ENCODE measurements at places on chromosomes 2 and 18.

DNA sequence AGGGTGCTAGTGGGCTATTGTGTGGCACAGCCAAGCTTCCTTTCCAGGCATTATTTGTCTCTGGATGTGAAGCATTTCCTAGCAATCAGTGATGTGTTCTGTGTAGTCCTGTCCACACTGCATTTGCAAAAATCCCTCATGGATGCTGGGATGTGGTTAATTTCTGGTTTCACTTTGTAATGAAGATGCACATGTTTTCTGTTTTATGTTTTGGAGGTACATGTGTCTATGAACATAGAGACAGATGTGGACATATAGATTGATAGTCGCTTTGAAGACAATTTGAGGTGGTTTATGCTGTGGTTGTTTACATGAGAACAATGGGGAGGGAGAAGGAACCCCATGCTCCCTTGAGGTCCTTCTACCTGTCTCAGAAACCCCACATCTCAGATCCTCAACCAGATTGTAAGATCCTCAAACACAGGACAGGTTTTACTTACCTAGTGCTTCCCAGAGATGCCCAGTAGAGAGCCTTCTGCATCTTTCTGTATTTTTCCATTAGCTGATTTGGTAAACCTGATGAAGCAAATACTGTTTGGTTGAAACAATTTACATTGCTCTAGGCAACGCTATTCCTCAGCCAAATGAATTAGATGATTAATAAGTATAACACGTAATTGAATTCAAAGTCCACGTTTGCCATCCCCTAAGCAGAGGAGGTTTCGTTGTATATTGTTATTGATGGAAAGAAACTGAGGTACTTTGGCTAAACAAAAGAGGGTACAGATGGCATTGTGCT, 204.4 kb downstream of the SPP2 start:
- DNase-seq = no peak

GRCh38 chr2:177187631-177188312, 24.8 kb upstream of the HNRNPA3 start:
- no peak for DNase-seq

GRCh38 chr2:9610781-9611548, 19.8 kb downstream of the YWHAQ start:
- no peak for DNase-seq

- DNase-seq = no peak
Observed at GRCh38 chr2:146874260-146874658, 970.6 kb upstream of the ACVR2A start.

- DNase-seq = no peak
Observed at GRCh38 chr2:159042115-159042850, 73.8 kb downstream of the TANC1 start.

DNA sequence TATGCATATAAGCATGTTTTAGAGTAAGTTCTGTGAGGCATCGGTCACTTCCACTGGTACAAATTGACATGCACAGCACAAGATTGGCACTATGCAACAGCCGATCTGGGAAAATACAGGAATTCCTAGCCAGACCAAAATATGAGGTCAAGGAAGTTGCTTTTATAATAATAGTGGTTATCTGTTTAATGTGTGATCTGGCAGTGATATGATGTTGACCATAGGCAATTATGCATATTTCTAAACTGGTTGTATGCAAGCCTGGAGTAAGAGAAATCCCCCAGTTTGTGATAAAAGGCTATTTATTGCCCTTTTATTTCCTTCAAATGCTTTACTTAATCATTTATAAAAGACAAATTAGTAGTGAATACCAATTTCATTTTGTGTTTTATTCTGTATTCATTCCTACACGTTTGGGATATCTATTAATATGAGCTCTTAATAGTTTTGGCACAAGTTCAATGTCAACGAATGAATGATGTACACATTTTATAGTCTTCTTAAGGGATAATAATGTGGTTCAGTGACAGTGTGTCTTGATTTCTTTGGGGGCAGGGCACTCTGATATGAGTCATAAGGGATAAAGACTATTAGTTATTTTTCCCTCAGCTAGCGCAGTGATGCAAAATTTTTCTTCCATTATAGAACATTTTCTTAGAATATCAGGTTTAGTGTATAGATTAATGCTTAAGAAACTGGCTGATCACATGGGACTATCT, 34.7 kb upstream of the ZEB2 start:
- DNase-seq = no peak

- no peak for DNase-seq
Observed at GRCh38 chr2:168920504-168921157, 19.5 kb downstream of the G6PC2 start.

GRCh38 chr18:48155856-48156255, 225.4 kb upstream of the SMAD2 start:
- no peak for DNase-seq

DNA sequence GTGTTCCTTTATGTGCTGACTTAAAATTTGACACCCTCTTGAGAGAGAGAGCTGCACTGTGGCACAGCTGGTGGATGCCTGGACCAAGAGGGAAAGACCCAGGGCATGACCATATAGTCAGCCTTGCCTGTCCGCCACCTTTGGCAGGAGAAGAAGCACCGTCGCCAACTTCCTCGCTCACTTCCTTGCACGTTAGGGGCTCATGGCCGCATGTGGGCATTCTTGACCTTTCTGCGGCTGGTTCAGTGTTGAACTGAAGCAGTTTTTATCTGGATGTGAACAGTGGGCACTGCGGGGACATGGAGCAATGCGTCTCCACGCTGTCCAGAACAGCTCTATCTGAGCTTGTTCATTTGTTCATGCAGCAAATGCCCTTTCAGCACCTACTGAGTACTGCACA, 66.9 kb downstream of the TRAPPC12 start:
- no peak for DNase-seq

DNA sequence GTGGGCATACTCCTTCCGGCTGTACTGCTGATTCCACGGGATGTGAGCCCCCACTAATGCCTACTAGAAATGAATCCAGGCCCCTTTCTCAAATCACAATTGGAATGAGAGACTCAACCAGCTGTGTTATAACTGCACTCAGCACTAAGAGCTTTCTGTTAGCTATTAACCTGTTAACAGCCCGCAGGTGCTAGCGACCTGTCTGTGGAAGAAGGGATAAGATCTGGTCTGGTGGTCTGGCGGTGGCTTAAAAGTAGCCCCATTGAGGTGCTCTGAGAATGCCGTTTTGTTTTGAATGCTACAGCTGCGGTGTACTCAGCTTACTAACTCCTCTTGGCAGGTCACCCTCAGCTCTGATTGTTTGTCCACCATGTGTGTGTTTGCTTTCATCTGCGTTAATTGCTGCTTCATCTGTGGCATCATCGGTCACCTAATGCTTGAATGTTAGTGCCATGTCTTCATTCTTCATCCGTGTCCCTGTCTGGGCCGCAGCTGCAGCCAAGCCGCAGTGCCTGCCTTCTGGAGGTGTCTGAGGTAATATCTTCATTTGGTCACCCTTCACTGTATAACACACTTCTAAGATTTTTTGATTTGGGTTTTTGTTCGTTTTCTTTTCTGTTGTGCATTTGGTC, 16.3 kb downstream of the RAB12 start:
- DNase-seq = no peak

- DNase-seq = no peak
Observed at GRCh38 chr18:52339891-52340371, at the start of gene DCC. DCC (plus strand) TSS chr18:52340197; CDS start chr18:52340788, 591 bp downstream.

DNA sequence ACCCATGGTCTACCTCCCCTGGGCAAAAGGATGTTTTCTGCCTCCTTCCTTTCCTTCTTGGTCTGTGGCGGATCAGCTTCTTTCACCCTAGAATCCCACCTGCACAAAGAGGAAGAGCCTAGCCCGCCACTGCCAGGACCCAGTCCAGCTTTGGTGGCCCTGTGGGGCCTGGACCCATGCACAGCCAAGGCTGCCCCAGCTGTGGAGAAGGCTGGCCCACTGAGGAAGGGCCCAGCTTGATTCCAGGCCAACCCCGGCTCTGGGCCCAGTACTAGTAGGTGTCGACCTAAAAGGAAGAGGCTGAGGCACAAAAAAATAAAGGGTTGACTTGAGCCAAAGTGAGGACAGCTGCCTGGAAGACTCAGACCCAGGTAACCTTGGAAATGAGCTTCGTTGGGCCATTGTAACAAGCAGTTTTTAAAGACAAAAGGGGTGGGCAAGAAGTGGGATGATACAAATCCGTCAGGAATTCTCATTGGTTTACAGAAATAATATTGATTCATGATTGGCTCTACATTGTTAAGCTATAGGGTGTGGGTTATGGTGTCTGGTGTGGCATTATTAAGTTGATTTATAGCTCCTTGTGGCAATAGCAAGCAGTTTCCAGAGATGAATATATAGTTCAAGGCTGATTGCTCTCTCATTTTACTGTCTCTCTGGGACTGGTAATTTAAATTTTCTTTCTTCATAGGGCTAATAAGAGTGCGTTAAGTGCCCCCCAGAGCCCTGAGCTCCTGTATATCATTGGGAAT, 29.8 kb upstream of the MAL start:
- no peak for DNase-seq

GRCh38 chr18:24400587-24400986, 3.0 kb upstream of the OSBPL1A start:
- no peak for DNase-seq

- DNase-seq = no peak
Observed at GRCh38 chr18:9814431-9814830, 71.3 kb upstream of the TXNDC2 start.

DNA sequence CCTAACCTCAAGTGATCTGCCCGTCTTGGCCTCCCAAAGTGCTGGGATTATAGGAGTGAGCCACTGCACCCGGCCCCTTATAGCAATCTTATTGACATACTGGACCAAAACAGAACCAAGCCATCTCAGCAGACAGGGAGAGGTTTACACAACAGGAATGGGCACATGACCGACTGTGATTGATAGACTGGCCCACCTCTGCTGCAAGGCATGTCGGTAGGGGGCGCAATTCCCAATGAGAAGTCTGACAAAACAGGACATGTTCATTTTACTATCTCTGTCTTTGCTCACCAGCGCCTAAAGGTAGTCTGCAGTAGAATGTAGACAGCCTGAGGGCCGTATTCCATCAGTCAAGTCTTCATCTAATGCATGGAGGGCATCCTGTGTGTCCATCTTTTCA, 2.0 kb downstream of the LYPD6B start:
- no peak for DNase-seq

DNA sequence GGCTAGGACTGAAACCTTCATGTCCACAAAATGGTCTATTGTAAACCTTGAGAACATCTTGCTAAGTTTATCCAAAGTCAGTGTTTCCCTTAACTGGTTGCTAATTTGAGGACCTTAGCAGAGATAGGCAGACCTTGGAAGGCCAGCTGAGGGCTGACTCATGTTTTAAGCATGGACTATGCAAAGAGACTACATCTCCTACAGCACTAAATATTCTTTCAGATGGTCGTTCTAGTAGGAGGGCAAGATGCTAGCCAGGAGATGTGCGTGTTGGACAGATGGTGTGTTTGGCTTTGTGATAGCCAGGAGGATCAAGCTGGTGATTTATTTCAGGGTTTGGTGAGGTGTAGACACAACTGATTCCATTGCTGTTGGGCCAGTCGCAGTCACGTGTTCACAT, 75.8 kb downstream of the NRP2 start:
- DNase-seq = no peak

DNA sequence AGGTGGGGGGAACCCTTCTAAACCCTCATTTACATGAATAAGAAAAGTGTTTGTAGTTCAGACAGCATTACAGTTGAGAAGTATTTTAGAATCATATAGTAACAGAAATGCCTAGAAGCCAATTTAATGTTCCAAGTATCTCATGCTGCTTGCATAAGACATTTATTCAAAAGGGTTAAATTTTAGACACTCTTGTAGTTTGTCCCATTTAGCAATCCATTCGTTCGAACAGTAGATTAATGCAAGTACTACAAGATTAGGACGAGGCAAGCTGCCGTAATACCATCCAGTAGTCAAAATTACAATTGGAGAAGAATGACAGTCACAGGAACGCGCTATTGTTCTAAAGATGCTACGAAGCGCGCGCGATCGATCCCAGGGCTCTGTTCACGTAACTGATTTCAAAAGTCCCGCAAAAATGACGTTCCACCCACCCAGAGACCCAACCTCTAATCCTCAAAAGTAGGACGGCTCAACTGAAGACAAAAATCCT, 1.2 kb downstream of the TMEM237 start:
- DNase-seq = no peak

- no peak for DNase-seq
Observed at GRCh38 chr2:197147942-197148341, 162.6 kb downstream of the ANKRD44 start.

DNA sequence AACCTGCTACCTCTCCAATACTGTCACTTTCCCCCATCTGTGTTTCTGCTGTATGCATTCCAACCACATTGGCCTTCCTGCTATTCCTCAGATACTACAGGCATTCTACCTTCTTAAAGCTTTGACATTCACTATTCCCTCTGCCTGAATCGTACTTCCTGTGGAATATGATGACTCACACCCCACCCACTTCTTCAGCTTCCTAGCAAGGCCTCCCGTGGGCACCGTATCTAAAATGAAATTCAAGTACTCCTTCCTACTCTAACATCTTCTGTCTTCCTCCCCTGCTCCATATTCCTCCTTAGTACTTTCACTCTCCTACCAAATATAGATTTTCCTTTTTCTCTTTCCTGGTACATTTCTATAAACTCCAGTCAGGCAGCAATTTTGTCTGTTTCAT, 710.4 kb downstream of the RNF144A start:
- DNase-seq = no peak

- no peak for DNase-seq
Observed at GRCh38 chr2:46818141-46818621, 97.4 kb downstream of the MCFD2 start.

DNA sequence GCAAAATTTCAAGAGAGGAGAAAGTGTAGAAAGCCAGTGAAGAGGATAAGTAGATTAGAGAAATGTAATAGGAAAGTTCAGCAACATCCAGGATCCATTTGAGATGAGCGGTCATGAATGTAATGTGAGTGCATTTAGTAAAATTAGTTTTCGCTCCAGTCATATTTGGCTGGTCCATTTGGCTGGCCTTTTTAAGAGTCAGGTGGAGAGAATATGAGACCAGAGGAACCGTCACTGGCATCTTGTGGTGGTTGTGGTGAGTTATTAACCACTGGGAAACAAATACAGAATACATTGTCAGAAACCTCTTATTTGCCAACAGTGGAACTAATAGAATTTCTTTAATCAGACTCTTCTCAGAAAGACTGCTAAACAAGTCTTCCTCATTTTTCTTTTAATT, 1064.3 kb upstream of the CDH2 start:
- DNase-seq = no peak

GRCh38 chr2:230075988-230076631, 7.4 kb upstream of the SLC16A14 start:
- no peak for DNase-seq

- DNase-seq = no peak
Observed at GRCh38 chr2:16281451-16282335, 341.3 kb downstream of the MYCN start.
